ENCODE measurements at places on chromosomes 6 and 20.

DNA sequence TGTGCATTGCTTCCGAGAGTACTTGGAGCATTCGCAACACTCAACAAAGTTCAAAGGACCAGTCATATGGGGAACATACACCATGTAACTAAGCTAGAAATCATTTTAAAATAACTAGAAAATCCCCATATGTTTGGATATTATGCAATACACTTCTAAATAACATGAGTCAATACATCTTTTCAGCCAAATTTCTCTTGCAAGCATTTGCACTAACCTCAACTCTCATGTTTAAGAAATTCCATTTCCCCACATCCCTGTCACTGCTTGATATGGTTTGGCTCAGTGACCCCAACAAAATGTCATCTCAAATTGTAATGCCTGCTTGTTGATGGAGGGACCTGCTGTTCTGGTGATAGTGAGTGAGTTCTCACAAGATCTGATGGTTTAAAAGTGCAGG, 85.7 kb upstream of the CST7 start:
- DNase-seq = peak; percentile 29

DNA sequence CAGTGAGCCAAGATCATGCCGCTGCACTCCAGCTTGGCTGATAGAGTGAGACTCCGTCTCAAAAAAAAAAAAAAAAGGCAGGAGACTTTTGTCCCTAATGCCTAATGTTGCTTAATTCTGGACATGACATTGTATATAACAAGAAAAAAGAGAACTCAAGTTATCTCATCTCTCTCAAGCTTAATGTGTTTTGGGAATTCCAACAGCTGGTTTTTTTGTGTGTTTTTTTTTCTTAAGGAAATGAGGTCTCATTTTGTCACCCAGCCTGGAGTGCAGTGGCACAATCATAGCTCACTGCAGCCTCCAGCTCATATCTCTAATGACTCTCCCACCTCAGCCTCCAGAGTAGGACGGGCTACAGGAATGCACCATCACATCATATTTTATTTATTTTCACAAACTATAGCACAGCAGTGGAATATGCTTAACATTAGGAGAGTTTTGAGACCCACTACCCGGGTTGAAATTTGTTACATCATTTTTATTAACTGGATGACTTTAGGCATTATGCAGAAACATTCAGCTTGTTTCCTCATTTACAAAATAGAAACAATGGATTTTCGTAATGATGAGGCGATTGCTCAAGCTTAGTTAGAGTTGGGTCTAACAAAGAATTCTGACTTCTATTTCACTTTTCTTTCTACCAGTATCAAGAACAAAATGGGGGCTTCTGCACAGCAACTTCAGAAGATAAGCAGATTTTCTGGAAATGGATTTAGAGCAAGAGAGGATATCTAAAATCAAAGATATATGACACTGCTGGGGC, 104.1 kb upstream of the BTN3A2 start:
- no peak for DNase-seq

GRCh38 chr20:13302647-13303450, 81.8 kb downstream of the ISM1 start:
- DNase-seq = no peak

DNA sequence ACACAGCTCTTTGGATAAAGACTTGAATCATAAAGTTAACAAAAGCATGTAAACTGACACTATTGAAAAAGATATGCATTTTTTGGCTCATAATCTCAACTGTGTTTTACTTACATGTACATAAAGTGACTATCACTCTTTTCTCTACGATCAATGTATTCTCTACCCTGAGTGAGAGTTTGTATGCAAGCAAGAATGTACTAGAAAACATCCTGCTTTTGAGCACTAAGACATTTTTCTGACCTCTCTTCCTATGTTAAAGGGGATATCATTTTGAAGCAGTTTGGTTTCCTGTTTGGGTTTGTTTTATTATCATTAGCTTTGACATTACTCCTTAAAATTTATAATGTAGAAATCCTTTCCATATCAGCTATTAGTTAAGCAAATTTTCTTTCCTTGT, 910.8 kb downstream of the C6orf118 start:
- no peak for DNase-seq

DNA sequence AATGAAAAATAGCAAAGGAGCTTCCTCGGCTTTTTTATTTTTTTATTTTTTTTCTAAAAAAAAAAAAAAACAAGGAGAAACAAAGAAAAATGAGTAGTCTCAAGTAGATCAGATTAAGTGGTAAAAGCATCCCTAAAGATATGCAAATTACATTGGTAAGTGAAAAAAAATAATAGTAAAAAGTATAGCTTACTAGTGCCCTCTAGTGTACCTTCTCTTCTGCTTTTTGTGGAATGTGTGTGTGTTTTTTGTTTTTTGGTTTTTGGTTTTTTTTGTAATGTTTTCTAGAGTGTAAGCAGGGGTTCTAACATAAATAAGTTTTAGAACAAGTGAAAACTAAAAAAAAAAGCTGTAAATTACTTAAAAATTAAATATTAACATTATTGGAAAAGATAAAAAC, 1062.0 kb downstream of the HACE1 start:
- no peak for DNase-seq

DNA sequence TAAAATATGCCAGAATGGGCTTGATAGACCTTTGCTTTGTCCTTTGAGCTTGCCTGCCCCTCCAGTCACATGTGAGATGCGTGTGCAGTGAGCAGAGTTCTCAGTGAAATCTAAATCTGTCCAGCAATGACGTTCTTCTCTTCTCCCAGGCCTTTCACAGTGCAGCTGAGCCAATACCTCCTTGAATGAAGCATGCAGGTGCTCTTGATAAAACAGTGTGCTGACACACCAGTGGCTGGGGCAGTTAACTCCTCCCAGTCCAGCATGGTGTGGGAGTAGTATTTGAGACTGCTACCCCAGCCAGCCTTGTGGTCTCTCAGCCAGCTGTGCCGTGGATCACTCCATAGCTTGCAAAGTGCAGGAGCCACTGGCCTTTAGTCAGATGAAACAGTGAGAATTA, 240.5 kb downstream of the FARS2 start:
- no peak for DNase-seq

DNA sequence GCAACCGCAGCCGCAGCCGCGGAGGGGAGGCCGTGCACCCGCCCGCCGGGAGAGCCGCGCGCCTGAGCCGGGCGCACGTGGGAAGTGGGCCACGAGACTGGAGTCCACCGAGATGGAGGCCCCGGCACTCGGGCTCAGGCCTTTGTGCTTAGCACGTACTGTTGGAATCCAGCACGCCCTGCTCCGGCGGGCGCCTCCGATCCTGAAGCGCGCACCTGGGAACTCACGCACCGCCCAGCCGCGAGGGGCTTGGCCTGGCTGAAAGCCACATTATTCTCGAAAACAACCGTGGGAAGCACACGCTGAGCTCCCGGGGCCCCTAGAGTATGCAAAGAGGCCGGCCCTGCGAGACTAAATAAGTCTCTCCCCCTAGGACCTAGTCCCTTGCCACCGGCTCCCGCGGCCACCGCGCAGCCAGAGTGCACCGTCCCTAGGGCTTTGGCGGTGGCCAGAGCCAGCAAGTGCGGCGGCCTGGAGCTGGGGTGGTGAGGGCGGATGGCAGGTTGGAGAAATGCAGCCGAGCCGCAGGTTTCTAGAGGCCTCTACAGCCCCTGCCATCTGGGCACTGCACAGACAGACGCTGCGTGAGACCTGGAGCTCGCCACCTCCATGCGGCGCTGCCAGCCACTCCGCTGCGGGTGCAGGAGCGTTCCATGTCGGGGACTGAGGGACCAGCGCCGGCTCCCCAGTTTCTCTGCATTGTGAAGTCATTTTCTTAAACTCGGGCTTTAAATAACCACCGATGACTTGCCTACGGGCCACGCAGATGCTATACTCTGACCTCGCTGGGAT, 42.0 kb upstream of the LY86 start:
- DNase-seq = no peak

DNA sequence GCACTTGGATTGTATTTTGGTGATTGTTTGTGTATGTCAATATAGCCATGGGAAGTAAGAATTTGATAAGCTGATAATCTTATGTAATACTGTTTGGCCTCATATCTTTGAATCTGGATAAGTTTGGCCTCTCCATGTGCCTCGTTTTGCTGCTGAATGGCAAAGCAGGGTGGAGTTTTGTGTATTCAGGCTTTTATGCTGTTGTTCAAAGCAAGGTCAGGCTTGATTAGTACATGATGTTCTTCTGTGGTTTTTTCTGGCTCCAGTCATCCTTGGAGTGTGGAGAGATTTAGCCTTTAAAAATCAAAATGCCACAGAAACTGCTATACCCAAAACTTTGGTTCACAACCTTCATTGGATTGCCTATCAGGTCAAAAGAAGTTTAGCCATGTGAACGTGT, 728.9 kb upstream of the GJE1 start:
- DNase-seq = no peak
